Activated T-helper 1 cell treated with anti-CD3 and anti-CD28 coated beads, Interleukin-12 subunit alpha, Interleukin-12 subunit beta, Interleukin-2, Interleukin-4 antibody, amounts not matched to agents 30 ng/mL and 10 ng/mL and 1 ng/mL, durations not matched to agents 14 hours and 24 hours and 36 hours (primary cell): ENCODE measurements at places on chromosomes 1 and 21. TPM values are rescaled to one million over a fixed set of nuclear protein-coding genes. Genes with fewer than 3 reads are reported as not detected.
A peak's percentile ranks its signal among the peaks of the same experiment; 100 is the strongest.

KMO gene
- not detected in 2 replicates for total RNA-seq

CLDN14 gene
- total RNA-seq = not detected in 2 replicates

PGLYRP3 gene
- not detected in 2 replicates for total RNA-seq

ELF3 gene
- total RNA-seq = 0.23 and 0.59 TPM in 2 replicates

FCGR1A gene
- total RNA-seq = not detected in 2 replicates

WNT4 gene
- not detected in 2 replicates for total RNA-seq

CD1B gene
- total RNA-seq = not detected in 2 replicates

C4BPB gene
- 2.3 TPM in 2 replicates for total RNA-seq

DNA sequence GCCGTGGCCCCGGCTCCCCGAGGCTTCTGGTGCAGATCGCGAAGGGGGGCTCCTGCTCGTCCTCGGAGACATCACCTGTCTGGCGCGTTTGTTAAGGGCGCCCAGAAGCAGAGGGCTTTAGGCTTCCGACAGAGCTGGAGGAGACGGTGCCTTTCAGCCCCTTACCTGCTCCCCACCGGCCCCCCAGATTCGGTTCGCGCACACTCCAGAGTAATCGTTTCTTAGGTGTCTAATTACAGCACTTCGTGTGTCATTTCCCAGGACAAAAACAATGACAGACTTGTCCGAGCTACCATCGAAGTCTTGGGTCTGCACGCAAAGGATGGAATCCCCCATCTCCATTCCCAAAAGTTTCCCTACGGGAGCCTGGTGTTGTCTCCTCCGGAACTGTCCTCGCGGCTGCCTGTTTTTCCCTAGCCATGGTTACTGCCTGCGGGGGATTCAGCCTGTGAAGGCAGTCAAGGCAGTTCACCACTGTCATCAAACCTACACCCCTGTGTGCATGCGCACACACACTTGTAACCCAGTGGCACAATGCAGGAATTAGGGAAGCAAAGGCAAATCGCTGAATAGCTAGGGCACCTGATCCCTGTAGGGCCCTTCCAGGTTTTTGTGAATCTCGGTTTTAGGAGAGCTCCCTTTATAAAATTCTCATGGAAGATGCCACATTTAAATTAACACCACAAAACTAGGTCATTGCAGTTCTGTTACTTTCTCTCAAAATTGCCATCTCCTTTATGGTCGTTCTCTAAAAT is 738 bp upstream of the CDC42BPA start:
- DNase-seq = no peak

DNA sequence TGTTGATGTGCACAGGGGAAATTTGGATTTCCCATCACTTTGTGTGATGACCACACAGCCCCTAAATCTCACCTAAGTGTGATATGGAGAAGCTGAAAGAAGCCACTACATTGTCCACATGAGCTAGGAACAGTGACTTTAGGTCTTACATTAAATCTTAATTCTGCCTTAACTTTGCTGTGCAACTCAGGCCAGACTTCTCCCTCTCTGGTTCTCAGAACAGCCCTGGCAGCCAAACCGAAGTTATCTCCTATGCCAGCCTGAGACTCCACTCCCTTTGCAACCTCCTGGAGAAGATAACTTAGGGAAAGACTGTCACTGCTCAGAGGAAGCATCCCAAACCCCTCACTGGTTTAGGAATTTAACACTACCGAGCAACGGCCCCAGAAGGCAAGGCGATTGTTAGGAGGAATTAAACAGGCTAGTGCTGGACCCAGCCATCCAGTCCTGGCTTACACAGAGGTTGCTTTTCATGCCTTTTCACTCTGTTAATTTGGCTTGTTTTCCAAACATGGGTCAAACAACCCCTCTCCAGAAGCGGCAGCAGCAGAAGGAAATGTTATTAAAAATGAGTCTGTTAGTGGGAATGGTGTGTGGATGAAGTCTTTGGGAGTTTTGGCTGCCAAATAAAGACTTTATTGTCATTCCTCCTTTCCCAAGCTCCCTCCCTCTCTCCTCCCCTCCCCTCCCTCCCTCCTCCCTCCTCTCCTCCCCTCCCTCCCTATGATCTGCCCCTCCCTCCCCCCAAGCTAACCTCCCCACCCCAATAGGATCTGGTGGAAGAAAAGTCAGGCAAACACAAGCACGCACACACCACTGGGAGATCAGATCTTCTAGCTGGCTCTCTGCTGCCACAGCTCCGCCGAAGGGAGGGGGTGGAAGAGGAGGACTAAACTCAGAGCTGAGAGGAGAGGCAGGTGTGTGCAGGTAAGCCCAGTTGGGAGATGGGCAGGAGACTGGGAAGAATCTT is at the start of gene PRELP:
Gene PRELP (plus strand): TSS at position 795 of the 970 bp plus-strand sequence. CDS start 7,379 bp downstream, outside the sequence.
- DNase-seq = no peak

- DNase-seq = no peak
Measured at GRCh38 chr1:111649227-111649626, 29.6 kb downstream of the RAP1A start.

DNA sequence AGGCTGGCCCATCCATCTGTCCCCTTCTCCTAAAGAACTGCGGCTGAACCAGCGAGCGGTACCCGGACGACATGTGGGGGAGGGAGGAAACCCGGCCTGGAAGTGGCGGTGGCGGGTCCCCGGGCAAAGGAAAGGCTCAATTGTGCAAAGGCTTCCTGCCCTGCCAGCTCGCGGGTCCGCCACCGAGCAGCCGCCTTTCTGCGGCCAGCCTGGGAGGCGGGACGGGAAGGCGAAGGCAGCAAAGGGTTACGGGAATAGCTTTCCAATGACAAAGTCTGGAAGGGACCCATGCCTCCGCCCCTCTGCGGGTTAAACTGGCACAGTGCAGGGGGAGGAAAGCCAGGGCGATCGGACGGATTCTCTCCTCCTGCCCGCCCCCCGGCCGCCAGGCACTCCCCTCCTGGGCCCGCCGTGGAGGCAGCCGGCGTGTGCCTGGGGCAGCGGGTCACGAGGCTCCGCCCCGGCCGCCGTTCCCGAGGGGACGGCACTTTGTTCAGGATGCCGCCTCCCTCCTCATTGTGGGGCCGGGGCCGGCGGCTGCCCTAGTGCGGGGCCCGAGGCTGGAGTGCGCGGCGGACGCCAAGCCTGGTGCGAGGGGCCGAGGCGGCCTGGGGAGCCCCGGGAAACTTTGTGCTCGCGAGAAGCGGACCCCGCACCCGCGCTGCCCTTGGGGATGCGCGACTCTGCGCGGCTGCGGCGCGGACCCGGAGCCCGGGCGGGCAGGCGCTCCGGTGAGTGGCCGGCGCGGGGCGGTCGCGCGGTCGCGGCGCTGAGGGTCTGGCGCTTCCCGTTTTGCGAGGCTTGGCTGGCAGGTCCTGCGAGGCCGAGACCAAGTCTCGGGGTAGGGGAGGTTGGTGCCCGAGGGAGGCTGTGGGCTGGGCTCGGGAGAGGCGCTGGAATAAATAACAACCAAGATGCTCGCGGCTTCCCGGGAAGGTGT is at the start of gene NAV1:
Gene NAV1 (plus strand): TSS at position 516 of the 940 bp plus-strand sequence. CDS start 83,758 bp downstream, outside the sequence.
- DNase-seq = no peak

DNA sequence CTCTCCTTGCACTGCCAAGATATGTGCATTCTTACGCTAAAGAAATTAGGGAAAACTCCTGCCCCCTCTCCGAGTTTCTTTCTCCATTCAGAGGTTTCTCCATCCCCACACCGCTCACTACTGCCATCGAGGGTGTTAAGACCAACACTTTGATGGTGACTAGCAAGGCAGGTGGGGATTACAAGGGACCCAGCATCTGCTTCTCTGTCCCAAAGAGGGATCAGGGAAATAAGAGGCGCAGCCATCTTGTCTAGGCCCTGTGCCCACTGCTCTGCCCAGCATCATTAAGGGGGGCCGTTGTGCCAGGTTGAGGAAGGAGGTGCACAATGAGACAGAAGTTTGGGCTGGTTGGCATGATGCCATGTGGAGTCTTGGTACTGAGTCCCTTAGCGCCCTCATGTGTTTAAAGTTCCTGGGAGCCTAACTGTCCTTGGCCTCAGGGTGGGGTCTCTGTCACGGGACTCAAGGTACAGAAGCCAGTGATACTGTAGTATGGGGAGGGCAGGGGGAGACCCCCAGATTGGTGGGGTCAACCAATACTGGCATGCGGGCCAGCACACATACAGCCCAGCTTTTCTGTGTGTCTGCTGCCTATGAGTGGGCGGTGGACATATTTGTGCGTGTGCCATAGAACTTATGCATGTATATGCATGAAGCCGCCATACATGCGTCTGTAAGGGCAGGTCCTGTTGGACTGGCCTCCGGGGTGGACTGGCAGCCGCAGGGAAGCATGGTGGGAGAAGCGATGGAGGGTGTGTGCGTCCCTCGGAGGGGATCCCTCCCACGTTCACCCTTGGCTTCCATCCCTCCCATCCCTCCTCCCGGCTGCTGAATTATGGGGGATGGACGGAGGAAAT is 5.5 kb downstream of the EFNA3 start:
- no peak for DNase-seq

- no peak for DNase-seq
Measured at GRCh38 chr1:181018901-181019681, 3.6 kb downstream of the STX6 start.

DNA sequence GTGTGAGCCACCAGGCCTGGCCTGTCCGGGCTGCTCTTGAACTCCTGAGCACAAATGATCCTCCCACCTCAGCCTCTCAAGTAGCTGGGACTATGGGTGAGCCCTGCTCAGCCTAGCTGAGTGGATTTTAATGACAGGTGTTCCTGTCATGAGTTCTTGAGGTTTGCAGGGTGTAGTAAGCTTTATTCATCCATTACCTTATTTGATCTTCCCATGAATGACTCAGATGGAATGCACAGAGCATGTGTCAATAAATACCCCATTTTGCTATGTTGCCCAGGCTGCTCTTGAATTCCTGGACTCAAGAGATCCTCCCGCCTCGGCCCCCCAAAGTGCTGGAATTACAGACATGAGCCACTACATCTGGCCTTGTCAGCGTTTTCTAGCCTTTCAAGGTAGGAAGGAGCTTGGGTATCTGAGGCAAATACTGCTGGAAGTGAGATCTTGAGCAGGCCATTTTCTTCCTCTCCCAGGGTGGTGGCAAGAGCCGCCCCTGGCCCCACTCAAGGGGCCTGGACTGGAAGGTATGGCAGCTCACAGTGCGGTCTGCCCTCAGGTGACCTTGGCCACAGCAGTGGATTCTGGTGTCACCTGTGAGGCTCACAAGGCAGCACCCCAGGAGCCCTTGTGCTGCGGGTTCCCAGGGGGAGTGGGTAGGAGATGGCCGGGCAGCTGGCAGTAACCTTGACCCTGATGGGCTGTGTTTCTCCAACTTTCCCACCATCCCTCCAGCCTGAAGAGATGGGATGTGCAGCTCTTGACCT is 20.0 kb downstream of the PIK3CD start:
- DNase-seq = no peak

GRCh38 chr21:41201385-41201784 is 33.4 kb downstream of the BACE2 start:
- DNase-seq = no peak

- peak; percentile 9 for DNase-seq
Measured at GRCh38 chr1:31010086-31010989, 55.2 kb downstream of the PUM1 start.

DNA sequence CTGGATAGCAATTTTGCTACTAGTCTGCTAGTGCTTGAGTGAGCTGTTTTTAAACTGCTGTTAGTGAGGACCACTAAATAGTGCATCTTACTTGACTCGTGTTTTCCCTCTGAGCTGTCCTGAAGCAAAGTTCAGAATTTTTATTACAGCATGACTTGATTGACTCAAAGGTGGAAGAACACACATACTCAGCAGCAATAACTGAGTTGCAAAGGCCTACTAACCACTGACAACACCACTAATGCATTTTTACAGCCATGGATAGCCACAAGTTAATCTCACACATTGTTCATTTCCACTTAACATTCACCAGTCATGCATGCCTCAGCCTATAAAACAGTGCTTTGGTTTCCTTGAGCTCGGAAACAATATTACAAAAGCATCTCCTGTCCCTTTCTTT is 148.7 kb downstream of the RUNX1 start:
- DNase-seq = no peak

- no peak for DNase-seq
Measured at GRCh38 chr1:246803373-246803772, 79.2 kb downstream of the SCCPDH start.

DNA sequence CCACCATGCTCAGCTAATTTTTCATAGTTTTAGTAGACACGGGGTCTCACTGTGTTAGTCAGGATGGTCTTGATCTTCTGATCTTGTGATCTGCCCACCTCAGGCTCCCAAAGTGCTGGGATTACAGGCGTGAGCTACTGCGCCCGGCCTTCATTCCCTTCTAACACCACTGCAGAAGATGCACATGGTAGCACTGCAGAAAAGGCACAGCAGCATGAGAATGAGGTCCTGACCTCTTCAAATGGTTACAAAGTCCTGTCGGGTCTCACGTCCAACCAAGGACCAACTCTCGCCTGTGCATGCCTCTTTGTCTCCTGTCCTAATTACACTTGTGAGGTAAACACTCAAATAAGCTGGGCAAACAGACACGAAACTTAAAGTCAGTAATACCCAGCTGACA is 83.0 kb upstream of the GCLM start:
- no peak for DNase-seq

DNA sequence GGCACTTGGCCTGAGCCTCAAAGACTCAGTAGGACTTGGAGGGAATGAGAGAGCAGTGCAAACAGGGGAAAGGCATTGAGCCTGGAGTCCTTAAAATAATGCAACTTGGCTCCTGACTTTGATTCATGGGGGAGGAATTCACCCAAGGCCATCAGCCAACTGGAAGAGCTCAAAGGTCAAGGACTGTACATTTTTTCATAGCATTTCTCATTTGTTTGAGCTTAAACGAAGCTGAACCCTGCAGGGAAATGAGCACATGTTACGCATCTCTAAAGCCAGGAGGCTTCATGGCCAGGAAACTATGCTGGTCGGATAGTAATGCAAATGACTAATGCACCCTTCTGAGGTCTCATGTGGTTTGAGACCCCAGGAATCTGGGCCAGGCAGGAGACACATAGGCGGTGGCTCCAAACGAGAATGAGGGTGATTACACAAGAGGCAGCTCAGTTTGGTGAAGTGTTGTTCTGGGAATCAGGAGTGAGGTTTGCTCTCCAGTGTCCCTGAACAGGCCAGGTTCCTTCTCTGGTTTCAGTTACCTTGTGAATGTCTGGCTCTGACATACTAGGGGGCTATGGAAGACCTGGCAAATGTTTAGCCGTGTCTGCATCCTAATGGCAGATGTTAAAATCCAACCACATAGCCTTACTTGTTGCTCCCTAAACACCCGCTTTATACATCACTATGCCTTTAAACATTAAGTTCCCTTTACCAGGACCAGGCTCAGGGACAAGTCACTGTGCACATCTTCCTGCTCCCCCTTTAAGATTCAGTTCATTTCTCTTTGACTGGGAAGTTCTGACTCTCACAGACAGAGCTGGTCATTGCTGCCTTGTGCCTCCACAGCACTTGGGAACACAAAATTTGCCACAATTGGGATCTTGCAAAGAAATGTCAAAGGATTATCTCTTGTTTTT is 503.9 kb upstream of the USP24 start:
- no peak for DNase-seq
